NCI-H1694 (cell line): ENCODE measurements at places on chromosomes 7 and 10.
A peak's percentile ranks its signal among the peaks of the same experiment; 100 is the strongest.

GRCh38 chr10:132810141-132810806, 24.3 kb upstream of the NKX6-2 start:
- no peak for DNase-seq

DNA sequence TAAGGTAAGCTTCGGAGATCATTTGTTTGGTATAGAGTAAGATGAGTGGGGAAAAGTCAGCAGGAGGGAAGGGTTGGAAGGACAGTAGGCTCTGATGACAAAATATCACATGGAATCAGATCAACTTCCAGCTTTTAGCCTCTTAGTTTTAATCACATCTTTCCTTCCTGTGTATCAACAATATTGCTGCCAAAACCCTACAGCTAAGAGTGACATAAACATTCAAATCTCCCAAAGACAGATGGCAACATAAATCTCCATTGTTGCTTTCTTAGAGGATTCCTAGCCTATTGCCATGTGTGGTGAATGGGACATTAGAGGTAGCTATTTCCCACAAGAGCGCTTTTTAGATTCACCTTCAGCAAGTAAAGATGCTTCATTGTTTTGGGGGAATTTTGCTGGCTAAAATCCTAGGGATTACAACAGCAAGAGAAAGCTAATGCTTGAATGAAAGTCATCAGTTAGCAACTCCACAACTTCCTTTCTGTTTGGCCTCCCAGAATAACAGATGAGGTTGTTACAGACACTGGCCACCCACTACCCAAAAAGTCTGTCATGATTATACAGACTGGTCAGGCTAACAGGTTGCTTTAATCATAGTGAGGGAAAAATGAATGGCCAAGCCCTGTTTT, 35.2 kb upstream of the FZD1 start:
- peak; percentile 12 for DNase-seq

GRCh38 chr10:77428691-77429395, 208.8 kb downstream of the KCNMA1 start:
- DNase-seq = no peak

GRCh38 chr7:7911369-7912123, 57.0 kb upstream of the GLCCI1 start:
- no peak for DNase-seq

DNA sequence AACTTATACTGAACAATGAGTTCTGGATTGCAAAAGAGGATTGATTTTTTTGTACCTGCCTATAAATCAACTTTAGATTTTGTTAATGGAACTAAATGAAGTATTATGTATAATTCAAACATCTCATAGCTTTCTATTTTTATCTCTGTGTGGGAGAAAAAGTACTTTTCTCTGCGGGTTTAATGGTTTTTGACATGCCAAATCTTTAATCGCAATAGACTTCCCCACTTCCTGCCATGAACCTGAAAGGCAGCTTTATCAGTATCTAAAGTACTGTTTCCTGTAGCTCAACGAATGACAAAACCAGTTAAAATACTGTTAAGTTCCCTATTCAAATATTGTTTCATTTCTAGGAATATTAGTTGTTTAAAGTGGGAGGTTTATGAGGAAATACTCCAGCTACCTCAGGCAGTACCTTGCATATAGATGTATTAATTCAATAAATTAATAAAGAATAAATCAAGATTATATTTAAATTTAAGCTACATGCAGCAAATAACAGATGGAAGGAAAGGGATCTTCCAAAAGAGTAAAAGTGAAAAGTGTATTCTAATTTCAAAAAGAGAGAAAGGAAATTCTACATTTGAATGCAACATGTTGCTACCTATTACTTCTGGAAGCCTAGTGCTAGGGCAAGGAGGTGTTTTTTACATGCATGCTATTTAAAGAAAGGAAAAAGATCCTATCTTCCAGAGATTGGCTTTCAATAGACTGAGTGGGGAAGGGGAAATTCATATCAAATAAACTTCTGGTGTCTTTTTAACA, 75.9 kb downstream of the SVOPL start:
- DNase-seq = no peak

DNA sequence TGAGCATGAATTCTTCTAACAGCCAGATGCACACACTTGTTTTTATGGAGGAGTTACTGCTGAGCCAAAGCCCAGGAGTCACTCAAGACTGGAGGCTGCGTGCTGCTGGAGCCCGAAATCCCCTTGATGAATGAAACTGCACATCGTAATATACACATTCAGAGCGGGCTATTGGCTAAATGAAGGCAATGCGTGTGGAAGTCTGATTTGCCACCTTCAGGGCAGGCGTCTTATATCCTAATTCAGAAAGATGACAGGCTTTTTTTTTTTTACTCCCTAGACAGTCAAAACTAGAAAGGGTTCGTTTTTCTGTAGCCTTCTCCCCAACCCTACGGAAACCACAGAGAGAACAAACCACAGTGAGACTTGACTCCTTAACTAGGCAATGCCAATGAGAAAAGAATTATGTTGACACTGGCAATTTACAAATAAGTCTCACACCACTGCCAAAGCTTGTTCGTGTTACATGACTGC, 227.2 kb upstream of the KLF14 start:
- DNase-seq = no peak

GRCh38 chr7:82517050-82517449, 73.5 kb upstream of the CACNA2D1 start:
- DNase-seq = no peak

- DNase-seq = peak; percentile 91
Observed at GRCh38 chr10:110502851-110503301, 5.2 kb downstream of the DUSP5 start.

- DNase-seq = no peak
Observed at GRCh38 chr7:133359449-133359848, 106.6 kb downstream of the EXOC4 start.

DNA sequence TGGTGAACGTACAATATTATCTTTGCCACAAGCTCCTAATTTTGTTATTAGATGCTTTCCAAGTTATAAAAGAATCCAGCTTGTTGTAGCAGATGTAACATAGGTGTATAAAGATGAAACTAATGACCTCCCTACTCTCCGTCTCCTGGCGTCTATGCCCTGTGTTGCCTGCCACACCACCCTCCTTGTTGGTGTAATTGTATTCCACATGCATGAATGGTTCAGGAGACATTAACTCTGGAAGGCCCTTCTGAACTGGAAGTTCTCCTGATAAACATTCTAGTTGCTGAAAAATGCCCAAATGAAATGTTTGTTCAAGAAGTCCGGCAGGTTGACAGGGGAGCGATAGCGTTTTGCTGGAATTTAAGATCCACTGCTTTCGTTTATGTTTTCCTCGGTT, 53.9 kb upstream of the SEPHS1 start:
- DNase-seq = no peak

DNA sequence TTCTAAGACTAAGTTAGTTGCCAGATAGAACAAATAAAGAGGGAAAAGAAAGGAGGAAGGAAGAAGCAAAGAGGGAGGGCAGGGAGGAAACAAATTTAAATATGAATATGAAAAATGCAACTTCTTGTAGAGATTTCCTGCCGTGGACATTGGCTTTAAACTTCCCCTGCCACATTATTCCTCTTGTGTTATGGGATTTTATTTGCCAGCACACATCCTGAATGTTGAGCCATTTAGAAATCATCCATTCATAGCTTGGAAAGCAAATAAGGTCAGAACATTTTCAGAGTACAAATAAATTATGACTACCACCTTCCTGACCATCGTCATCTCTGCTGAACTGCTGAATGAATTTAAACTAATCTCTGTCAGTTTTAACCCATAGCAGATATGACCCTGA, 911.9 kb upstream of the LRRN3 start:
- DNase-seq = no peak

- no peak for DNase-seq
Observed at GRCh38 chr7:1846331-1847065, 176.4 kb downstream of the ELFN1 start.

DNA sequence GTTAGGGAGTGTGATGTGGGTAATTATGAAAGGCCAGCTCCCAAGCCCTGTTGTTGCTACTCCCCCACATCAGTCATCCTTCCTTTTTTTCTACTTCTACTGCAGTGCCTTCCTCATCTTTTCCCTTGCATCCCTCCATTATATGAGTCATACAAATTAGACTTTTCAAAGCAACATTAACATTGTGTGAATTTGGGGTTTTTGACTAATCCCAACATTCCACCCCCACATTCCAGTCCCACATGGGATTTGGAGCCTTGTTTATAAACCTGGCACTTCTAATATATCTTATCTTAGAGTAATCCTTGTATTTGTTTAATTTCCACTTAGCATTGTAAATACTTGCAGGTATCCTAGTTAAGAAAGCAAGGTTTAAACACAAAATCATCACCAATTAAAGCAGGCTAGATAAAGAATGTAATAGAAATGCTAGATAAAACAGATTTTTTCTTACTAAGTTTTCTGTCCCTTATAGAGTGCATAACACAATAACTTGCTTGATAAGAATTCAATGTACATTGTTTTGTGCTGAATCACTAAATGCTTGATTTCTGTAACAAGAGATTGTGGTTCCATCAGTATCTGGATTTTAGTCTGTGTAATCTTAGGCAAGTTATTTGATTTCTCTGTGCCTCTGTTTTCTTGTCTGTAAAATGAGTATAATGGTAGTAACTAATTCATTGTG, 165.8 kb downstream of the CFTR start:
- DNase-seq = no peak

- DNase-seq = no peak
Observed at GRCh38 chr7:132117181-132117580, 459.1 kb downstream of the PLXNA4 start.

DNA sequence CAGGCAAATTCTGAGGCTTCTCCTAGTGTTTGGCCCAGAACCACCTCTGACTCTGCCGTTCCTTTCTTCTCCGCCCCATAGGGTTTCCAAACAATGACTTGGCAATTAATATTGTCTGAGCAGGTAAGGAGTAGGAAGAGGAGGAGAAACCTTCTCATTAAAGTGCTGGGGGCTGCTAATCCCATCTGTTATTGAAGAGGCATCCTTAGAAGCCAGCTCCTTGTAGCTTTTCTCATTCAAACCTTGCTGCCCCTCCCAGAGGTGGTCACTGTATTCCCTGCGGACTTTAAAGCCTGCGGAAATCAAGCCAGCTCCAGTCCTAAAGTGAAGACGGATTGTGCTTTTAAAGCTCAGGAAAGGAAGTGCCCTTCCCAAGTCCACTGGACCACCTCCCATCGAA, 1.4 kb upstream of the NKX1-2 start:
- no peak for DNase-seq

- DNase-seq = no peak
Observed at GRCh38 chr7:72023926-72024325, 388.2 kb downstream of the CALN1 start.
